ENCODE measurements at places on chromosomes 5 and 9. TPM values are rescaled to one million over a fixed set of nuclear protein-coding genes. Genes with fewer than 3 reads are reported as not detected.

The MCIDAS gene
- total RNA-seq: 0.26 TPM

The TRPM6 gene
- 1.0 TPM for total RNA-seq

- DNase-seq: peak; percentile 51
Observed at GRCh38 chr9:127917603-127918002, 762 bp upstream of the ST6GALNAC4 start.

DNA sequence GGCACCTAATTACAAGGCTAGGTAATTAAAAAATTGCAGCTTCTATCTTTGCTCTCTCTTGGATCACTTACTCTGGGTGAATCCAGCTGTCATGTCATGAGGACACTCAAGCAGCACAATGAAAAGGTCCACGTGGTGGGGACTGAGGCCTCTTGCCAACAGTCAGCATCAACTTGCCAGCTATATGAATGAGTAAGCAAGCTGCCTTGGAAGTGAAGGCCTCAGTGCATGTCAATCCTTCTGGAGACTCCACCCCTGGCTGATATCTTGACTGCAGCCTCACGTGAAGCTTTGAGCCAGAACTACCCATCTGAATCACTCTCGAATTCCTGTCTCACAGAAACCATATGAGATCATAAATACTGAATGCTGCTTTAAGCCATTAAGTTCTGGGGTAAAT lies 140.5 kb downstream of the SNX18 start:
- DNase-seq: no peak

DNA sequence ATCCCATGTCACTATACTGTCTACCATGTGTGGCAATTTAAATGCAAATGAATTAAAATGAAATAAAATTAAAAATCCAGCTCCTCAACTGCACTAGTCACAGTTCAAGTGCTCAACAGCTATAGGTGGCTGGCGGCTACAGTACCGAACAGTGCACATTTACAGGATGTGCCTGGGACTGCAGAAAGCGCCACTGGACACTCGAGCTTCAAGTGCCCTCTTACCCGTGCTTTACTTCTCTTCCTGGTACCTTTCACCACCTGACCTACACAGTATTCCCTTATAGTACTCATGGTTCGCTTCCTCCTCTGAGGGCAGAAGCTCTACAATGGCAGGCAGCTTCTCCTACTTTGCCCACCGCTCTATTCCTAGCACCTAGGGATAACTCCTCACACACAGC lies 166.6 kb downstream of the FANCC start:
- no peak for DNase-seq

All from aorta (tissue), 5 donors.